CD4-positive, CD25-positive, alpha-beta regulatory T cell (primary cell): ENCODE measurements at places on chromosomes 16 and 17.

- DNase-seq = no peak
These were observed at the start of gene CD19 for GRCh38 chr16:28931801-28932225. Gene CD19 (plus strand): TSS chr16:28931971. CDS start chr16:28932001, 30 bp downstream.

GRCh38 chr17:37698132-37698910 lies 46.5 kb downstream of the HNF1B start:
- no peak for DNase-seq

DNA sequence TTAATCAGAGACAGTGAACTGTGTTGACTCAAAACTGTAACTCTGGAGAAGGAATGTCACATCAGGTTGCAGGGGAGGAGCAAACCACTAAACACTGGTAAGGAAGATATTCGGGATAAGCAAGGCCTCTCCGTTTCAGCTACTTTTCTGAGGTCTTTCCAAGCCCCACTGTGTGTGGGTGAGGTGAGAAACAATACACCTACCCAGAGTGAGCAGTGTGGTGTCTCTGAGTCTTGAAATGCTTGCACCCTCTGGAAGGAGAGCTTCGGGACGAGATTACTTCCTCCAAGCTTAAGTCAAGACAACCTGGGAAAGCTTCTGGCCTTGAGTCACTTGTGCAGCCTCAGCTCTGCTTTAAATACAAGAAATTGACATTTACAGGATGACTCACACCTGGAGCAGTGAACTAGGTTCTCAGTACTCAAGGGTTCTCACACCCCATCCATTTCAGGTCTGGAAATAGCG lies 2.5 kb upstream of the MAP3K14 start:
- no peak for DNase-seq

GRCh38 chr17:31843070-31843745 lies 15.8 kb downstream of the COPRS start:
- no peak for DNase-seq

GRCh38 chr17:59347975-59348391 lies 16.5 kb downstream of the YPEL2 start:
- DNase-seq = no peak
